T-cell (primary cell): ENCODE measurements at places on chromosomes 7 and 10. TPM values are rescaled to one million over a fixed set of nuclear protein-coding genes. Genes with fewer than 3 reads are reported as not detected.

MMP21 gene
- 0.33 TPM for total RNA-seq

SEPTIN14 gene
- not detected for total RNA-seq

YAE1 gene
- total RNA-seq, result 21.9 TPM

PHKG1 gene
- total RNA-seq, result 4.6 TPM

TUBGCP2 gene
- 72.7 TPM for total RNA-seq

FASTK gene
- total RNA-seq, result 98.8 TPM

- no peak for DNase-seq
Measured at GRCh38 chr7:92987538-92987937, 130.2 kb downstream of the SAMD9 start.

GRCh38 chr10:44468965-44469364 lies 84.1 kb upstream of the CXCL12 start:
- DNase-seq, result no peak

DNA sequence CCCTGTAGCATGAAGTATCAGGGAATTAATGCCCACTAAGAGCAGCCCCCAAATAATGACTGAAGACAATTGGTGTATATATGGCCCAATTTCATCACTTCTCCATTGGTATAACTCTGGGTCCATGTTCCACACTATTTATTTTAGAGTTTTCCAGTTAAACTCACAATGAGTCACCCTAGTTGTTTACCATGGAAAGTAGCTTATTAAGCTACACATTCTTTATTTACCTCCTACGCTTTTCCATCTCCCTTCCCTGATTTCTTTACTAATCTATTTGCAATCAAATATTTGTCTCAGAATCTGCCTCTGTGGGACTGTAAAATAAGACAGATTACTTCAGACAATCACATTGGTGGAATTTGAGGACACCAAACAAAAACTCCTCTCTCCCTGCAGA lies 655.6 kb downstream of the SORCS1 start:
- DNase-seq, result no peak

GRCh38 chr7:7564323-7564780 lies 2.3 kb upstream of the MIOS start:
- DNase-seq, result no peak

GRCh38 chr10:93404048-93404354 lies 78.1 kb downstream of the MYOF start:
- DNase-seq, result no peak

DNA sequence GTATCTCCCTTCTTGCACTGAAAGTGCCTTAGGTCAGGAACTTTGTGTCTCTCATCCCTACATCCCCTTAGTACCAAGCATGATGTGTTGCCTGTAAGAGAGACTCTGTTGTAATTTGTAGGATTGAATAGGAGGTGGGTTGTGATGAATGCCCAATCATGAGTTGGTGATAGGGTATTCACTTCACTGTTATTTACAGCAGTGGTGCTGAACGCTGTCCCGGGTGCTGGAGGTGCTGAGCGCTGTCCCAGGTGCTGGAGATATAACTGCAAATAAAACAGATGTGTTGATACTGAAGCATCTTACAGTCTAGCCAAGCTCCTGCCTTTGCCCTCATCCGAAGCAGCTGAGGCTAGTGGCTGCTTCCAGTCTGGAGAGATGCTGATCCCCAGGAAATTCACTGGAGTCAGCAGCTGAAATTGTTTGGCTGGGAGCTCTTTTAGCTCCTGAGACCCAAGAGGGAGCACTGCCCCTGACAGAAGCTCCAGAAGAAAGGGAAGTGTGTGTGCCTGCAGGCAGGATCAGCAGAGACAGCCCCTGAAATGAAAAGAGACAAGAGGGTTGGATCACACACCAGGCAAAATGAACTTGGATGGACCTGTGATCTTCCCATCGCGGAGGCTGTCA lies 183.4 kb downstream of the SORCS3 start:
- DNase-seq, result no peak

- no peak for DNase-seq
Measured at GRCh38 chr7:140639366-140640053, 1.1 kb downstream of the DENND2A start.

DNA sequence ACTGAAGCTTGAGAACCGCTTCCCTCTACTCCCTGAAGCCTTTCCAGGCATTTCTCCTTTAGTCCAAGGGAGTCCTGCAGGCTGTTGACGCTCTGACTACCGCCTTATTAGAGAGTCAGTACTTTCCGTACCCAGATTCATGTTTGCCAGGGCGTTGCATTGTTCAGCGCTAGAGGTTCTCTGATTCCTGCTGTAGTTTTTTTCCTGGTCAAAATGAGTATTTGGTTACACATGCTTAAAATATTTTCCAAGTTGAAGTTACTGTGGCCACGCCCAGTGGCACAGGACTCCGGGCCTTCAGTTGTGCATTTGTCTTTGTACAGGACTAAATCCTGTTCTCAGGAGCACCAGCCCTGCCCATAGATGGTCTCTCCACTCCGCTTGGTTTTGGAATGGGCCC lies 7.9 kb downstream of the MTURN start:
- DNase-seq, result no peak

DNA sequence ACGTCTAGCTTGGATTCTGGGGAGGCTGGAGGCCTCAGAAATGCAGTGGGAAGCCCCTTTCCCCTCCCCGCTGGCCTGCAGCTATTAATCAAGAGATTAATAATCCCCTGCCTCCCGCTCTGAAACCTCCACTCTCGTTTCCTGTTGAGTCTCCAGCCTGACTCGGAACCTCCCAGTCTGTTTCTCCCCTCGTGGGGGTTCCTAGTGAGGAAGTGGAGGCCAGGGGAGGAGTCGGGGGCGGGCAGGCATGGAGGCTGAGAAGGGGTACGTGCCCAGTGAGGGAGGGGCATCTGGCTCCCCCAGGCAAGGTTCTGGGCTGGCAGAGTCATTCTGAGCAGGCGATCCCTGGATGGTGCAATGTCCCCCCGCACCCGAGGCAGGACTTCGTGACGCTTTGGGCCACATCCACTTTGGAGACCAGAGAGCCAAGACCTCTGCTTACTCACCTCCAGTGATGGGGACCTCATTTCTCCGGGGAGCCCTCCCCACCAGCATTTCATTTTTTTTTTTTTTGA lies 73.6 kb downstream of the COL26A1 start:
- DNase-seq, result no peak
